CD4-positive, alpha-beta T cell treated with Interferon alpha-2 for 1 hour (primary cell): ENCODE measurements at places on chromosomes 13 and 19.

- DNase-seq: no peak
These were observed 62.2 kb downstream of the CYSLTR2 start for GRCh38 chr13:48715977-48716376.

DNA sequence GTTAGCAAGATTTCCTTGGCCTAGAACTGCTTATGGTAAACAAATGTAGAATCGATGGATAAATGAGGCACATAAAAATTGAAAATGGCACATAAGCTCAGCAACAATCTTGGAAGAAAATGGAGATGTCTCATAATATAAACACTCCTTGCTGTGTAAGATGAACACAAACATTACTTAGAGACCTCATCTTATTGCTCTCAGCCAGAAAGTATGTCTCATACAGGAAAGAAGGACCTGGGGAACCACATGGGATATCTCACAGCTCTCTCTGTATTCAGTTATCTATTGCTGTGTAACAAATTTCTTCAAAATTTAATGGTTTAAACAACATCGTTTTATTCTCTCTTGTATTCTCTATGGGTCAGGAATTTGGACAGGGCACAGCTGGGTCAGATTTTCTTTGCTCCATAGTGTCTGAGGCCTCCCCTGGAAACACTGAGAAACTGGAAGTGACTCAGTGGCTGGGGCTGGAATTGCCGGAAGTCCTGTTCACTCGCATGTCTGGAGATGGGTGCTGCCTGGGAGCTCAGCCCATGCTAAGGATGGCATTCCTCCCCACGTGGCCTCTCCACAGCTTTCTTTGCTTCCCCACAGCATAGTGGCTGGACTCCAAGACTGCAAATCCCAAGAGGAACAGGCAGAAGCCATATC is 105.1 kb downstream of the NUFIP1 start:
- no peak for DNase-seq

DNA sequence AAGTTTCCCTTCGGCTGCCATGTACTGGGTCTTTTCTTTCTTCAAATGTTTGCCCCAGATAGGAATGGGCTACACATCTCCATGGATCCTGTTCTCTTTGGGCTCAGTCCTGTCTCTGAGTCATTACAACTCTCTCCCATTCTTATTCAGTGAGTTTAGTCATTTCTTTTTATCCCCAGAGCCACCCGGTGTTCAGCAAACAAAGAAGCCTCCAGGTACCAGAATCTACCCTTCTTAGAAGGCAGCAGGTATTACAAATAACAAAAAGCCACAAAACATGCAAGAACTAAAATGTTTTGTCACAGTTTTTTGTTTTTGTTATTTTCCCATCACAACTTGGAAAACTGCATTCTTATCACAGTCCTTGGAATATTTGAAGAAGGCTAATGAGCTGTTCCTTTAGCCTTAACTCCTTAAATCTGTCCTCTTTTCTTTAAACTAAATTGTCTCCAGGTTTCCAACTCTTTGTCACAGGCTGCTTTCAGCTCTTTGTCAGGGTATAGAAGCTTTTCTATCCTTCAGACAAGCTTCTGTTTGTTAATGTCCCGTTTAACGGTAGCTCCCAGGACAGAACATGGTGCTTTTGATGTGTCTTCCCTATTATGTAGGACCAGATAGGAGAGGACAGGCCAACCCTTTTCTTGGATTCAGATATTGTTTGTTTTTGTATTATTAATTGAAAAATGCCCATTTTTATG is 215.5 kb upstream of the HTR2A start:
- DNase-seq: no peak

- DNase-seq: no peak
These were observed 2.9 kb downstream of the IRGC start for GRCh38 chr19:43718627-43719377.

GRCh38 chr13:37878921-37879320 is 9.3 kb upstream of the TRPC4 start:
- no peak for DNase-seq

DNA sequence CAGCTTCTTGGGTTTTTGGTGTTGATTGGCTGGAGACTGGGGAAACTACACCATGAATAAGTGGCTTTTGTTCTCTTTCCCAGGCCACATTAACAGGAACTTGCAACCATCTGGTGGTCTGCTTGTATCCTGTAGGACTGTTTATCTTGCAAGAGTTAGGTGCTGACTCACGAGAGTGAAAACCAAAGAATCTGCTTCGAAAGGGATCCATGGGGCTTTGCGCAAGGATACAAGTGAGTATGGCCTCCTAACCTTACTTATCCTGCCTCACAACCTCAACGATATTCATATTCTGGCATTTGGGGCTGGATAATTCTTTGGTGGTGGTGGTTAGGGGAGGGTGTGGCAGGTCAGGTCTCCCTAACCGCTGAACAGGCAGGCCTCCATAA is 4.7 kb upstream of the SIGLECL1 start:
- no peak for DNase-seq
